ENCODE measurements at places on chromosomes 13 and 19.

- peak; percentile 74 for DNase-seq
These were observed 32.9 kb downstream of the SERTM1 start for GRCh38 chr13:36706755-36707154.

DNA sequence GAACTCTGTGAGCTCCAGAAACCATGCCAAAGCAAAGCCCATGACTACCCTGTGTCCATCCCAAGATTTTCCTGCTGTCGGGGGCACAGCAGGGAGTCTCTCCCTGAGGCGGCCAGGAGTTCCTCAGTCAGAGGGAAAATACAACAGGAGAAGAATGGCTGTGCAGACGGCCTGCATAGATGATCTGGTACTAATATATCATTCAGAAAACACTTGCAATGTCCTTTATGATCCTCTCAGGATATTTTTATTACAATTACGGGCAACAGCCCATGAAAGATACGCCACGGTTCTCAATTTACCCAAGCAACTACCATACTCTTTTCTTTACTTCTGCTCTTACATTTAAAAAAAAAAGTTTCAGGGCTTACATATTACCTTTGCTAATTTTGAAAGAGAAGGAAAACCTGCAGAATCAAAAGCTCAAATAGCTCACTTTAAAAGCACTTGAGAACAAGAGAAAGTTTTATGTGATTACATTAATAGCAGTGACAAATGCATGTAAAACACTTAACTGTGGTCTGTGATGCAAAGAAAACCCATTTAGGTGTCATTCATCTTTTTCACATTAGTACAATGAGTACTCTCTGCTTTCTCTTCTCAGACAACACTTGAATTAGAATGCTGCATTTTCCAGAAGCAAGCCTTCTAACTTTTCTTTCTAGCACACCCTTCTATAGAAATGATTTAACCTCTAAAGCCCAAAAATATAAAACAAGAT, 460.8 kb downstream of the KLF5 start:
- DNase-seq: no peak

GRCh38 chr13:94053986-94054593, 425.4 kb downstream of the DCT start:
- DNase-seq: no peak

DNA sequence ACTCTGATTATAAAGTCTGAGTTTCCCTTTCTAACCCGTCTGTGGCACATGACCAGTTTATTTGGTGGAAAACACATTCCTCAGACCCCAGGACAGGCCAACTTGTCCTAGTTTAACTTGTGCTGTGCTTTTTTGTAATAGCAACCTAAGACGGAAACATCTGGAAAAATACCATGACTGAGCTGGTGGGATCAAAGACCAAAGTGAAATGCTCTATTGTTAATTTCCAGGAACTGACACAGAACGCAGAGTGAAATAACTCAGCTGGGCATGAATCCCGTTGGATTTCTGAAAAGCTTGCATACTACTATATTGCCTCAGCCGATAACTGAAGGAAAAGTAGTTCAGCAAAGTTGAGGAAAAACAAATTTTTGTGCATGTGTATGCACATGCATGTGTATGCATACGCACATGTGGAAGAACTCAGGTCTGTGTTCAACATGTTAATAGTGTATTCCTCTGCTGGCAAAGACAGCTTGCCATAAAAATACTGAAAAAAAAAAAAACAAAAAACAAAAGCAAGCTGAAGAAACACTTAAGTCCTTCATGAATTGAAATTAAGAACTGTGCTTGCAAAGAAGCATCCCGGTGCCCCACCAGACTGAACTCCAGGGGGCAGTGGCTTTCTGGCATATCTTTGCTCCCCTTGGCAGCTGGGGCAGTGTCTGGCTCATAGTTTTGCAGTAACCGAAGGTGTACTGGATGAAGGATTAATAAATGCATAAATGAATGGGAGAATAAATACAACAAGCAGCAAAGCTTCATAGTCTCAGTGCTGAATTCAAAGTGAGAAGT, 187.8 kb downstream of the LHFPL6 start:
- peak; percentile 47 for DNase-seq

DNA sequence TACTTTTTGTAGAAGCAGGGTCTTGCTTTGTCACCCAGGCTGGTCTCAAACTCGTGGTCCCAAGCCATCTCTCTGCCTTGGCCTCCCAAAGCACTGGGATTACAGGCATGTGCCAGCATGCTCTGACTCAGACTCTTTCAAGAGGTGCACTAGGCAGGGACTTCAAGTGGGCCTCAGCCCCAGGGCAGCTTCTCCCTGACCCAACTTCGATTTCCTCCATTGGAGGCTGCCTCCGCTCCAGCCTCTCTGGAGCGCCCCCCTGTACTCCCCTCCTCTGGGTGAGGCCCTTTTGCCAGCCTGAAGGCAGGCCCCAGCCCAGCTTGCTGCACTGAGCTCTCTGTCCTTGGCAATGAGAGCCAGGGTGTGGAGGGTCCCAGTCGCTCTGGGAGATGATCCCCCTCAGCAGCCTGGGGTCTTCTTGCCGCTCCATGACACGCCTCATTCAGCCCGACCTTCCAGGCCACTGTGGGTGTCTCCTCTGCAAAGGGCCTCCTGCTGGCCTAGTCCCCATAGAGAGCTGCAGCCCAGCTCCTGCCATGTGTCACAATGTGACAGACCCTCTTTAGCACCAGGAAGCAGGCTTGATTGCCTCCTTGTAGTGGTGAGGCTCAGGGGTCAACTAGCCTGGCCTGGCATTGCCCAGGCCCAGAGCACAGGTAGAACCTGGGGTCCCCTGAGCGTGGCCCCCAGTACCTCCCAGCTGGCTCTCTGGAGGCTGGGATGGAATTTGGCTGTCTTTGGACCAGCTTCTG, 16.4 kb downstream of the CARM1 start:
- no peak for DNase-seq

DNA sequence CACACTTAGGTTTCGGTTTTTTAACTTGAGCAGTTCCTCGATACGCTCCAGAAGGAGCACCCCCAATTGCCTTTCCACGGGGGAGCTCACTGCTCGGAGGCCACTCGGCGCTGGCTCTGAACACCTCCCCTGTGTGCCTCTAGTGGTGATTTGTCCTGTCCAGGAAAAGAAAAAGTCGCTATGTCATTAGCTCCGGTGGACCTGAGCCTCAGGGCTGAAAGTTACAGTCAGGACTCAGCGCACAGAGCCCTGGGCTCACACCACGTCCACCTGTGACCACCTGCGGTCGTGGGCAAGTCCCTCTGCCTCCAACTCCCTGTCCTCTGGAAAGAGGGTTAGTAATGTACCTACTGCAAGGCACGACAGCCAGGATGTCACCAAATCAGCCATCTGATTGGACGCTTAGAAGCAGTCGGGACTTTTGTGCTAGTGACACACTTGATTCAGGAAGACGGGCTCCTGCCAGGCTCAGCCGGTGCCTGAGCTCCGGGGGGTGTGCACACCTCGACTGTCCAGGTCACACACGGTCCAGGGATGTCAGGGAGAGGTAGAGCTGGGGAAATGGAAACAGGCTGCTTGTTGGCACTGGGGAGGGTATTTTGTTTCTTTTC, 3.9 kb upstream of the TMPRSS9 start:
- DNase-seq: no peak

DNA sequence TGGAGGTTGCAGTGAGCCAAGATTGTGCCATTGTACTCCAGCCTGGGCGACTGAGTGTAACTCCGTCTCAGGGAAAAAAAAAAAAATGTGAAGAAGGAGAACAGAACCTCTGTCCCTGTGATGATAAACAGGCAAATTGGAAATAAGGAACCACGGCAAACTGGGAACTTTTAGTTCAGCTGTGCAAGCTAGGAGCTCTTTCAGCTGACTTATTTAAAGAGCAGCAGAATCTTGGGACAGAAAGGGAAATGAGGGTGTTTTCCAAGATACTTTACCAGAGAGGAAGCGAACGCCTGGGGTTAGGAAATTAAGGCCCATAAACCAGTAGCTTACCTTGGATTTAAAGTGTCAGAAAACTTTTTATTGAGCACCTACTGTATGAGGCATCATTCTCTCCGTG, 3.0 kb upstream of the UPF1 start:
- DNase-seq: no peak

DNA sequence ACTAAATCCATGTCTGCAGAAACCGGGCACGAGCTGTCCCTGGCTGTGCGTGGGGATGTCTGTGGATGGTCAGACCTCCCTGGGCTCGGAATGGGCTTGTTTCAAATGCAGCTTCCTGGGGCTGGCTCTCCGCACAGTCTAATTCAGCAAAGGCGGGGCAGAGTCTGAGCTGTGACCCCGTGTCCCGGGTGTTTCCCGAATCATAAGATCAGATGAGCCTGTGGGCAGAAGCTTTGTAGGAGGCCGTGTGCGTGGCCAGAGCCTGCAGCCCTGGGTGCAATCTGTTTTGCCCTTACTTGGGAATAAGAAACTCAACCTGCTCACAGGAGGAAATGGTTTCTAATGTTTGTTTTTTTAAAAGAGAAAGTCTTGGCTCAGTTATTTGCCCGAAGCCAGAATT, 13.9 kb upstream of the GNA11 start:
- DNase-seq: no peak

- no peak for DNase-seq
These were observed 42.0 kb upstream of the TDRD3 start for GRCh38 chr13:60355056-60355455.

GRCh38 chr19:13588957-13589833, 82.9 kb upstream of the CACNA1A start:
- peak; percentile 54 for DNase-seq

GRCh38 chr19:19468424-19469050, 46.8 kb downstream of the TSSK6 start:
- no peak for DNase-seq

- DNase-seq: no peak
These were observed 39.6 kb downstream of the SHISA2 start for GRCh38 chr13:26011996-26012821.

DNA sequence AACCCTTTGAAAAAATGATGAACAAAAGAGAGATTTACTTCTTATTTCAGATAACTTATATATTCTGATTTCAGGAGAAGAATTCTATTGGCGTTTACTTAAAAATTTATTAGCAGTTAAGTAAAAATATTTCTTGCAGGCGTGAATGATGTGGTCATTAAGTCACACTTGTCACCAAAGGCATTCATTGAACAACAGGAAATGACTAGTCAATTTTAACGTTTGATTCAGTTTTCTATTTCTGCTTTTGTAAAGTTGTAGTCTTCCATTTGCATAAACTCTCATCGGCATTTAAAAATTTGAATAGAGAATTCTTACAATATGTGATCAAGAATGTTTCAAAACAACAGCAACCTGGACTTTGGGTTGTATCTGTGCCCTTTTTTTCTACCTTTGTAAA, 83.4 kb downstream of the GPR12 start:
- no peak for DNase-seq

GRCh38 chr19:42494321-42494720, 34.0 kb downstream of the CEACAM1 start:
- peak; percentile 22 for DNase-seq

DNA sequence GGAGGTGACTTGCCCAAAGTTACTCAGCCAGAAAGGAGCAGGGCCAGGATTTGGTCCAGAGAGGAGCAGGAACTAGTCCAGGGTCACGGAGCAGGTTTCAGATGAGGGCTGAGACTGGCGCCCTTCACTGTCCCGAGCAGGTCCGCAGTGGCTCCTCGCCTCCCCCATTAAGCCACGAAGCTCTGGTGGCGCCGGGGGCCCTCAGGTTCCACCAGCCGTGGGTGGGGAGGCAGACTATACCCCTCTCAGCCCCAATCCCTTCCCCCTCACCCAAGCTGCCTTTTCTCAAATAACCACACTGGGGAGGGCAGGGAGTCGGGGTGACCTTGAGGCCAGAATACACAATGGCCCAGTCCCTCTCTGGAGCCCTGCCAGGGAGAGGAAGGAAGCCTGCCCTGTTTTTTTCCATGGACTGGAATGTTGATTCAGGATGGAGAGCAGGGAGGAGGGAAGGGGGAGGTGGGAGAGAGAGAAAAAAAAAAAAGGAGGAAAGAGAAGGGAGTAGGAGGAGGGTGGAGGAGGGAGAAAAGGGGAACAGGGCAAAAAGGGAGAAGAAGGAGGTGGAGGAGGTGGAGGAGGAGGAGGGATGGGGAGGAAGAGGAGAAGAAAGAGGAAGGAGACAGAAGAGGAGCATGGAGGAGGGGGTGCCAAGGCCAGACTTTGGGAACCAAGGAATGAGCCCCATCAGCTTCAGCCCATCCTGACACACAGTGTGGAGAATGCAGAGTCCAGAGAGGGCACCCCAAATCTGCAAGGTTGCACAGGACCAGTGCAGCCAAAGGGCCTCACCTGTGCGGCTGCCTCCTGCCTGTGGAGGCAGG, 19.7 kb downstream of the CEACAM16 start:
- DNase-seq: peak; percentile 83

All from fibroblast of skin of right biceps (primary cell).